Stimulated activated CD4-positive, alpha-beta T cell treated with anti-CD3 and anti-CD28 coated beads, Interleukin-15, amount 100 ng/mL, for 48 hours (primary cell): ENCODE measurements at places on chromosomes 12 and 14.

DNA sequence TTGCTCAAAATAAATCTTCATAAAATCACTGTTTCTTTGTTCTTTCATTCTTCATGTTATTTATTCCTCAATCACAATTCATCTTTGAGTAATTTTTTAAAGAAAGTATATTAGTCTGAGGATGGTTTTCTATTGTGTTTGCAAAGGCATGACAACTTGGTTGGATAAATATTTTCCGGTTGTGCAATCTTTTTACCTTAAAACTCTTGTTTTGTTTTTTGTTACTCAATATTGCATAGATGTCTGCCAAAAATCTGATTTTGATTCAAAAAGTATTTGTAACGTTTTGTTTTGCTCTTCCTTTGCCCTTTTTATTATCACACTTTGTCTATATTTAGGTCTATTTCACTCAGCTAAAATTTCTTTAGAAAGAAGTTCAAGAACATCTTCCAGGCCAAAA is 86.2 kb upstream of the SYT1 start:
- no peak for DNase-seq

- no peak for DNase-seq
Observed at GRCh38 chr12:42679466-42679865, 89.9 kb upstream of the PRICKLE1 start.

- DNase-seq = no peak
Observed at GRCh38 chr14:45641541-45641940, 388.5 kb upstream of the MIS18BP1 start.

DNA sequence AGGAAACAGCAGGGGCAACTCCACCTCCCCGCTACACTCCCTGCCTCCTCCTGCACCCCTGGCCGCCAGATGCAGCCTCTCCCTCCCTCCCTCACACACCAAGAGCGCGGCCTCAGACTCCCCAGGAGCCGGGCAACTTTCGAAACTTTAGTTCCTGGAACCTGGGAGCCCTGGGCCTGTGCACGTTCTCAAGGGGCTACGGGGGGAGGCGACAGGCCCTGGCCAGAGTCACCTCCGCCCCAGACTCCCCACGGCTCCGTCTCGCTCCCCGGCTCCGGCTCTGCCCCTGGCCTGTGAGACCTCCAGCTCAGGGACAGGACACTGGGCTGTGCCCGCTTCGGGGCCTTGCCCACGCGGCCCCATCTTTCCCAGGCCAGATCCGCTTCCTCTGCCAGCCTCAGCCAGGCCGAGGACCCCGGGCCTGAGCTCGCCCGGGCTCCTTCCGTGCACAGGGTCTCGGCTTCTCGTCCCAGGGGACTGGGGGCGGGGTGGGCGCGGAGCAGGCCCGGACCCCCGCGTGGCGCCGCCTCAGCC is 5.5 kb downstream of the AMN start:
- DNase-seq = no peak

DNA sequence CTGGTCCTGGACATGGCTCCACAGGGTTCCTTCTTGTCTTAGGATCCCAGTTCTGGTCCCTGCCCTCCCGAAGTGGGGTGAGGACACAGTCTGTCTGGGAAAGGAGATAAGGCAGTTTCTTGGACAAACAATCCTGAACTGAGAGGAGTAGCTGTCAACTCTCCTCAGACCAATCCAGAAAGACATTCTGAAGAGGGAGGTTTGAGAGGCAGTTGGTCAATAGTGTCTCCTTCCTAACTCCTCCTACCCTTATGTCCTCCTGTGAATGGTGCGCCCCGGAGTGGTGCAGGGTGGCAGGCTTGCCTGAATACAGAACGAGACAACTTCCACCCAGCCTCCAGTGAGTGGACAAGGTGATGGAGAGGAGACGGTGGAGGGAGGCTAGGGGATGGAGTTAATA is 15.4 kb upstream of the ASIC1 start:
- no peak for DNase-seq

DNA sequence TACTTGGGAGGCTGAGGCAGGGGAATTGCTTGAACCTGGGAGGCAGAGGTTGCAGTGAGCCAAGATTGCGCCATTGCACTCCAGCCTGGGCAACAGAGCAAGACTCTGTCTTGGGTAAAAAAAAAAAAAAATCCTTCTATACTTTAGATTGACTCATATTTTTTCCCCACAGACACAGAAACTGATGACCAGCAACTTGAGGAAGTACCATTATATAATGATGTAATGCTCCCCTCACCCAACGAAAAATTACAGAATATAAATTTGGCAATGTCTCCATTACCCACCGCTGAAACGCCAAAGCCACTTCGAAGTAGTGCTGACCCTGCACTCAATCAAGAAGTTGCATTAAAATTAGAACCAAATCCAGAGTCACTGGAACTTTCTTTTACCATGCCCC is 24.3 kb upstream of the SNAPC1 start:
- DNase-seq = no peak

- DNase-seq = no peak
Observed at GRCh38 chr12:121717041-121717699, 4.6 kb downstream of the TMEM120B start.

DNA sequence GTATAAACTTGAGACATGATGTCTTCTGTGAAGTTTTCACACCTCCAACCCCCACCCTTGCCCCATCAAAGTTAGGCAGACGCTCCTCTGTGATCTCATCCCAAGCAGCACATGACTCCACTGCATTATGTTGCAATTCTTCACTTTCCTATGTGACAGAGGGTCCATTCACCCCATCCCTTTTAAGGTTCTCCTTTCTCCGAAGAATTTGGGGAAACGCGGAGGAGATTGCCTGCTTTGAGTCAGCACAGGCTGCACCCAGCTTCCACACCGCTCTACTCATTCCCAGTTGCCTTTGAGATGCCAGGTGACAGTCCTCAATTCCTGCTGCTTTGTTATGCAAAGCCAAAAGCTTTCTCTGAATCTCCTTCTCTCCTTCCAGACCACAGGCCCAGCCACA is 61.8 kb downstream of the PHLDA1 start:
- no peak for DNase-seq

DNA sequence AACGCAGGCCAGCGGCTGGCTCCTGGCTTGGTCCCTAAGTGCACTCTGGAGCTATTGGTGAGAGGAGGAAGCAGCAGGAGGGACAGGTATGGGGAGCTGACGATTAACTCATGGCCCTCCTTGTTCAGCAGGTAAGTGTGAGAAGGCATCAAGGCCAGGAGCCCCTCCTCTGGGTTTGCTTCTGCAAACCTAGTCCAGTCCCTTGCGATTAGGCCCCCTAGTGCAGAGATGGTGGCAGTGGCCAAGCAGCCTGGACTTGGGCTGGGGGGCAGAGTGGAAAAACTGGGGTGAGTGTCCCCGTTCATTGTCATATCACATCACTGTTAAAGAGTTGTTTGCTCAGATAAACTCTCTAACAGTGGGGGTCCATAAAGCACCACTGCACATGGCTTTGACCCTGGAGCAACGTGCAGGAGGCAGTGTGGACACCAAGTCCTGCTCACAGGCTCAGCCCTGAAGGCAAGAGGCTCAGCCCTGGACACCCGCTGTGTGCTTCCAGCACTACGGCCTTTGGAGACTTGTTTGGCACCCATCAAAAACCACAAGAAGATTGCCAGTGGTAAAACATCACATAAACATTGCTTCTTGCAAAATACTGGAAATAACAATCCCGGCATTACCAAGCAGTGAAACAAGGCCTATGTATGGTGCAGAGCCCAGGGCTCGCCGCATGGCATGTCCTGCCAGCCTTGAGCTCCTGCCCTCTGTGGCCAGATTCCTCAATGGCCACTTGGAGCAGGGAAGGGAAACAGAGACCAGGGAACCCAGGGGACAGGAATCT is 184.3 kb upstream of the RTL1 start:
- no peak for DNase-seq

- peak; percentile 74 for DNase-seq
Observed at GRCh38 chr14:22549981-22550673, 38.9 kb downstream of the DAD1 start.

GRCh38 chr14:61344437-61345150 is 23.2 kb downstream of the PRKCH start:
- no peak for DNase-seq

DNA sequence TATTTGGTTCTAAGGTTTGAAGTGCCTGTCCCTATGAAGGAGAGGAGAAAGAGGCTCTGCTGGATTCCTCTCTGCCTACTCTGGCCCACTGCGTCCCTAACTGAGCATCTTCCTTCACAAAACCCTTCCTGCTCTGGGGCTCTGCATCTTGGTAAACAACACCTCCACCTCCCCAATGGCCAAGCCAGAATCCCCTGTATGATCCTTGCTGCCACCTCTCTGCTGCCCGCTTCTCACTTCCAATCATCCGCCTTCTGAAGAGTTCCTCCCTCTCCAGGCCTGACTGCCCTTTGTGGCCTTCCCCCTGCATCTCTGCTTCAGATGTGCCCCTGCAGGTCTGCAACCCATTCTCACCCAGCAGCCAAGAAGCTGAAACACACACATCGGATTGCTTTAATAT is 110.6 kb upstream of the RPH3A start:
- DNase-seq = no peak

DNA sequence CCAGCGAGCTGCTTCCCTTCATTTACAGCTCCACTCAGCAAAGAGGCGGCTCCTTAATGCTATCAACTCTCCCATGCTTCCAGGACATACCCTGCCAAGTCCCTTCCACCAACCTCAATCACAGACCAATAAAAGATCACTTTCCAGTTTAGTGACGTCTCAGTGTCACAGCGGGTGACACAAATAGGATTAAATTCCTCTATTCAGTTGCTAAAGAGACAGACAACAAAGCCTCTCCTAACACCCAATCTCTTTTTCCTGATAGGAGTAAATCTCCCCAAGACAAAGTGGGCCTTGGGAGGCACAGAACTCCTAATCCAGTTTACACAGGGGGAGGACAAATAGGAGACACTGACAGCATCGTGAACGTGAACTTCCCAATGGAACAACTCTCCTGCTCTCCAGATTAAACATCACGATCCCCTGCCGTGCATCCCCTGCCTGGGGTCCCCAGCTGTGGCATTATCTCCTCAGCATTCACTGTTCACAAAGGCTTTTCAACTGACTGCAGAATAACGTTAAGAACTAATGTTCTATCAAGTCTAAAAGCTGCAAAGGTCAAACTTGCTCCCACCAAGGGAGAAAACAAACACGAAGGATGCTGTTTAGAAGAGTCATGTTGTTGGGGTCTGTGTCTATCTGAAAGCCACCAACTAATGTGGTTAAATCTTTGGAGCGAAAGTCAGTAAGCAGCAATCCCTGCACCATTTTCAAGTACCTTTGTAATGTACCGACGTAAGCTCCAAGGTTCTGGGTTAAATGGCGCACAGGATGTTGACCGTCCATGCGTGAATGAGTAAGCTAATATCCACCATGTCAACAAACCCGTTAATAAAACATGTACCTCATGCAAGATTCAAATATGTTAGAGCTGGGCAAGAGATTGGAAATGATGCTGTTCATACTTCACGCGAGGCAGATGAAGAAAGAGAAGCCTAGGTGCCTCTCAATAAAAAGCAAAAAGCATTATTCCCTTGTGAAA is 31.5 kb downstream of the TMEM132D start:
- no peak for DNase-seq

- no peak for DNase-seq
Observed at GRCh38 chr14:58749066-58749669, 111.4 kb downstream of the DACT1 start.

DNA sequence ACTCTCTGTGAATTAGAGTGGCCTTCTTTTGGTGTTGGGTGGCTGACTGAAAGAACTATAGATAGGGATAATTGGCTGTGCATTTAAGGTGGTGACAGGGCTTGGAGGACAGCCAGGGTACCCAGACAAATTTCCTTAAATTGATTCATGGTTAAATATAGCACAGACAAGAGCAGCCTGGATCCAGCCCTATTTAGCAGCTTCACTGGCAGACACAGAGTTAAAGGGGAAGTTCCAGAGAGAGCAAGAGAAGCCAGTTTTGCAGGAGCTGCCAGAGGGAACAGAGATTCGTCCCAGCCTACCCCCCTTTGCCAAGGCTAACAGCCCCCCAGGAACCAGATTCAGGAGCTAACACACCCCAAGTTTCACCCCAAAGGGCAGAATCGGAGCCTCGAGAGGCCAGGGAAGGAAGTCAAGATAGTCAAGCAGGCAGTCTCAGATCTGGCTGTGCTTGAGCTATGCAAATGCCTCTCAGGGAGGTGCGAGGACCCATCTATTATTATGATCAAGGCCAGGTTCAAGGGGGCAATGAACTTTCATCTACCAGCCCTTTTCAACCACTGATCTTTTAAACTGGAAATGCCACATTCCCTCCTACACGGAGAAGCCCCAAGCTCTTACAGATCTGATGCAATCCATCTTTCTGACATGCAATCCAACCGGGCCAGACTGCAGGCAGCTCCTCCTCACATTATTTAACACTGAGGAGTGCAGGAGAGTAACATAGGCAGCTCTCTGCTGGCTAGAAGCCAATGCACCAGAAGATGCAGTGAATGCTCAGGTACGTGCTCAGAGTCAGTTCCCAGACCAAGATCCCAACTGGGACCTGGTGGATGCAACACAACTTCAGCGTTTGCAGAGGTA is 58.2 kb downstream of the DHRS2 start:
- DNase-seq = no peak

DNA sequence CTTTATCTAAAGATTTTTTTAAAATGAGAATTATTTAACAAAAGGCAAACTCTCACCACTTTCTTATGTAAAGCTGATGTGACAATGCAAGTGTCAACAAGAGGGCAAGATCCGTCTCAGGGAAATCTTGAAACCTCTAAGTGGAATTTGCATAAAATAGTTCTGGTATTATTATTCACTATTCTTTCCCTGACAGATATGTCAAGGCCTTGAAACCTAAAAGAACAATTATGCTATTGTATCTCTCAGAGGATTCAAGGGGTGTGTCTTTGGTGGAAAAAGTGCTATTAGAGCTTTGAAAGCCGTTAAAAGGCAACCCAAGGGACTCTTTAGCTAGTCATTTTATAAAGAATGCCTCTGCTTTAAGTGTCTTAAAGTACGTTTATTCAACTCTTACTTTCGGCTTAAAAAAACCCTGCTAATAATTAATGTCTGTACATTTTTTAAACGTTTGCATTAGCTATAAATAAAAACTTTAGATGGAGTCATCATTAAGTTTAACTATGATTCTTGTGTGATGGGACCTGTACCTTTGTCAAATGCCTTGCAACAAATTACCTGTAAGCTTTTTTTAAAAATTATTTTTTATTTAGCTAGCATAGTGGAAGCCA is 585.5 kb downstream of the VRK1 start:
- DNase-seq = no peak

GRCh38 chr12:9319044-9319841 is 111.0 kb upstream of the PZP start:
- no peak for DNase-seq

DNA sequence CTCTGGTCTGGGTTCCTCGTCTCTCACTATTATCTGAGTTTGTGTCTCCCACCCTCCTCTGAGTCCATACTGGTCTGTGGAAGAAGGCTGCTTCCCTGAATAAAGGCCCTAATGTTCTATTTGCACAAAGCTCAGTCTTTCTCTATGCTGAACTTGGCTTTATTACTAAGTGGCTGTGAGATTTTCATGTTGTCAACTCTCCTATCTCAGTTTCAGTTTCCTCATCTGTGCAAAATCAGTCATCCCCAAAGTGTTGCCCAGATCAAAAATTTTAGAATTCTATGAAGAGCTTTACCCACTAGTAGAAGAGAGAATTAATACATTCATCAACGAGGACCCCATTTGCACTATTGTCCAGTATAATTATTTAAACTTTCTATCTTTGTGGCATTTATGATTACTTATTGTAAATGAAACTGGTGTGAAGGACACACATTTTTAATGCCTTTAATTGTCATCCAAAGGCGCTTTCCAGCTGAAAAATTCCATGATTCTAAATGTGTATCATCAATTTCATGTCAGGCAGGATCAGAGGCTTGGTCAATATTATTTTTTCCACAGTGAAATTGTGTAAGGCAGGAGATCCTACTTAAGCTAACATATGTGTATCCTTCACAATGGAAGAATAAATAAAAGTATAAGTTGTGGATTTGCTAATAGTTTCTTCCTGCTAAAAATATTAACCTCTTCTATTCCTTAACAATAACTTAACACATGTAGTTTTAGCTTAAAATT is 79.1 kb upstream of the EEA1 start:
- no peak for DNase-seq
